ENCODE measurements at places on chromosomes 1 and 21. TPM values are rescaled to one million over a fixed set of nuclear protein-coding genes. Genes with fewer than 3 reads are reported as not detected.
A peak's percentile ranks its signal among the peaks of the same experiment; 100 is the strongest.

DNA sequence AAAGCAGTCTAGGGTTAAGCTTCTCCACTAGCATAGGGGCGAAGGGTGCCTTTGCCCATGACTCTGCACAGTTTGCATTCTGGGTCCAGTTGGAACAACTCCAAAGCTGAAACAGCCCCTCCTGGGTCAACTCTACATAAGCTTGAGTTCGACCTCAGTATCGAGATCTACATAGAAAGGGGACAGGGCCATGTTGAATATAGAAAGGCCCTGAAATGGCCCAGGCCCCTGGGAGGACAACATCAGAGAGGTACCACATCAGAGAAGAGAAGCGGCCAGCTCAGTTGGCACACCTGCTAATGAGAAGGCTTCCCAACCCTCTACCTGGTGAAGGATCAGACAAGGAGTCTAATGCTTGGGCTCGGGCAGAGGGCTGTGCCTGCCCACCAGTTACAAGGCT is 1.6 kb downstream of the DENND2D start:
- DNase-seq: no peak

GRCh38 chr1:97041026-97041425 is 319.4 kb downstream of the PTBP2 start:
- no peak for DNase-seq

DNA sequence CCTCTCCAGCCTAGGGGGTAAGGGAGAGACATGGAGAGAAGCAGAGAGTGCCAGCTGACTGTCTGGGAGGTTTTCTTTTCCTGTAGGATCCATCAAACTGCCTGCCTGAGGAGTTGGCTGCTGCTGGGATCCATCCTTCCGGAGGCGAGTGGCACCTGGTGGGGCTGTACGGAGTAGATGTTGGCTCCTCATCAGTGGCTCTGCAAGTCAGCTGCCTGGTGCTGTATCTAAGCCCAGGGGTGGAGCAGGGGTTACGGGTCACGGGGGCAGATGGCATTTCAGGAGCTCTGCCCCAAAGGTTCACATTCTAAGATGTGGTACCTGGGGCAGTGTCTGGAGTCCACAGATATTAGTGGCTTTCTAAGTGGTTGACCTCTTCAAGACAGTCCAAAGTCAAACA is 128.0 kb downstream of the ACTL8 start:
- no peak for DNase-seq

GRCh38 chr1:119700326-119700725 is 11.4 kb upstream of the PHGDH start:
- DNase-seq: no peak

- no peak for DNase-seq
These were observed 618.2 kb upstream of the CAMK1G start for GRCh38 chr1:208965351-208965750.

- no peak for DNase-seq
These were observed 32.9 kb downstream of the GPA33 start for GRCh38 chr1:167057241-167057688.

GRCh38 chr1:157438146-157438545 is 114.2 kb downstream of the FCRL5 start:
- DNase-seq: no peak

The CFHR1 gene
- total RNA-seq: not detected

GRCh38 chr1:227771326-227771725 is 36.1 kb downstream of the SNAP47 start:
- DNase-seq: no peak

GRCh38 chr1:109780982-109781381 is 17.3 kb upstream of the EPS8L3 start:
- DNase-seq: no peak

The SPRR4 gene
- total RNA-seq: not detected

The PLA2G2F gene
- not detected for total RNA-seq

The SLC25A34 gene
- total RNA-seq: 34.0 TPM

DNA sequence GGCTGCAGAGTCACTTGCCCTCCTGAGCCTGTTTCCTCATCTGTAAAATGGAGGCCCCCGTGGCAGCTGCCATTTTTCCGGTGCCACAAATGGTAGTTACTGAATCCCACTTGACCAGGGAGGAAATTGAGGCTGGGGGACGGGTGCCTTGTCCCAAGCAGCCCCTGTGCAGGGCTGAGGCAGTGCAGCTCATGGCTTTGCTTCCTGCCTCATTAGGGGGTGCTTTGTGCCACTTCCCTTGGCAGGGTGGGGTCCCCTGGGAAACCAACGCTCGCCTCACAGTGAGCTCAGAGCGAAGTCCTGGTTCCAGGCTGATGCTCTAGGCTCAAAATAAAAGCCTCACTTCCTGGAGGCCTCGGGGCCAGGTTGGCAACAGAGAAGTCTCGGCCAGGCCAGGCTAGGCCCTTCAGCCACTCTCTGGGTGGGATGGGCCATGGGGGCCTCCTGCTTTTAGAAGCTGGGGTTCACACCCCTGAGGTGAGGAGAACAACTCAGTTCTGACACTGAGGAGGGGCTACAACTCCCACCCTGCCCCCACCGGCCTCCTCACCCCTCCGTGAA is 6.8 kb downstream of the LAPTM5 start:
- no peak for DNase-seq

The TMEM54 gene
- total RNA-seq: 14.2 TPM

DNA sequence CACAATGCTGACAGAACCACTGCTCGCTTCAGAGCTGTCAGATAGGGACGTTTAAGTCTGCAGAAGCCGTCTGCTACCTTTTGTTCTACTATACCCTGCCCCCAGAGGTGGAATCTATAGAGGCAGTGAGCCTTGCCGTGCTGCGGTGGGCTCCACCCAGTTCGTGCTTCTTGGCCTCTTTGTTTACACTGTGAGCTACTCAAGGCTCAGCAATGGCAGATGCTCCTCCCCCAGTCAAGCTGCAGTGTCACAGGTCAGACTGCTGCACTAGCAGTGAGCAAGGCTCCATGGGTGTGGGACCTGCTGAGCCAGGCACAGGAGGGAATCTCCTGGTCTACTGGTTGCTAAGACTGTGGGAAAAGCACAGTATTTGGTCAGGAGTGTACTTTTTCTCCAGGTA is 47.1 kb downstream of the LEPR start:
- no peak for DNase-seq

DNA sequence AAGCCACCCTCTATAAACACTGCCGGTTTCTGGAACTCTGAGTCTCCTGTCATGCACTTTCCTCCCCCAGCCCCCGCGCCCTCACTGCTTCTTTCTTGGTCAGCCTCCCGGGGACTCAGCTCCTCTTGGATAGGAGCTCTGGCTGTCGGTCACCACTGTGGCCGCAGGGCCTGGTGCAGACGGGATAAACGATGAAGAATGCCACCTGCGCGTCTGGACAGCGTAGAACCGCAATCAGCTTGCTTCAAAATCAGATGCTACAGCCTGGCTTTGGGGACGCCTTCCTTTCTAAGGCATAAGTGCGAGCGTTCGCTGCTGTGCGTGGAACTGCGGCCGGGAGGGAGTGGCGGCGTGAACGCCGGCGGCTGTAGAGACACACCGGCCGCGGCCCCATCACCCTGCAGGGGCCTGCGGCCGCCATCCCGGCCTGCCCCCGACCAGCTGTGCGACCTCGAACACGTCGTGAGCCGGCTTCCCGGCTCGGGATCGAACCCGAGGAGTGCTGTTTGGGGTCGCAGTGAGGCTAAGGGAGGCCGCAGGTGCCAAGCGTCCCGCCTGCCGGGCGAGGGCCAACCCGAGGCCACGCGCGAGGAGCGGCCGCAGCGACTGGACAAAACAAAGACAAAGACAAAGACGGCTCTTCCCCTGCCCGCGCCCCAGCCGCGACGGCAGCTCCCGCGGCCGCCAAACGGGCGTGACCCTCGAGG is 688 bp downstream of the PTTG1IP start:
- peak; percentile 46 for DNase-seq

The YBEY gene
- total RNA-seq: 17.1 TPM

DNA sequence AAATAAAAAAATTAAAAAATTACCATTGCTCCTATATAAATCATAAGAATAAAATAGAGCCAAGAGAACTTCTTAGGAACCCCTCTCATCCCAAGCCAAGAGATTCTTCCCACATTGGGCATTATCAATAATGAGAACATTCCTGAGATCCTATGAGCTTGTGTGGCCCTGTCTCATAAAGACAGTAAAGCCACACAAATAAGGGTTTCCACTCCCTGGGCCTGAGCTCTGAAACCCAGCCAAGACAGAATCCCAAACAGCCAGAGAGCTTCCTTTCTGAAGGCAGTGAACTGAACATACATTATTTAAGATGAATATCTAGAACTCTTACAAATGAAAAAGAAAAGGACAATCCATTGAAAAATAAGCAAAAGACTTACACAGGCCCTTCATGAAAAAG is 68.3 kb downstream of the SLC45A1 start:
- DNase-seq: no peak

- no peak for DNase-seq
These were observed 45.1 kb upstream of the MUTYH start for GRCh38 chr1:45385302-45385701.
